ENCODE measurements at places on chromosomes 2 and 18.

DNA sequence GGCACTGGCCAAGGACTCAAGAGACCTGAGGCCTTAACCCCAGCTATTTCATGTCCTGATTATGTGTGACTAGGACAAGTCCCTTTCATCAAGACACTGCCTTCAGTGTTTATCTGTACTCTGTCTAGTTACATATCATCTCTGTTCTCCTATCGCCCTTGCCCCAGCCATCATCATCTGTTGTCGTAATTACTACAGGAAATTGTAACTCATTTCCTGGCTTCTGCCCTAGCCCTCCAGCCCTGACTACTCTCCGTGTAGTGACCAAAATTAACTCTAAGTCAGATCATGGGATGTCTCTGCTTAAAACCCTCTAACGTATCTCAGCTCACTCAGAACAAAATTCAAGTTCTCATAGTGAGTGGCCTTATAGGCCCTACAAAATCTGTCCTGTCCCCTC lies 49.3 kb upstream of the LAPTM4A start:
- no peak for DNase-seq

GRCh38 chr2:218397820-218398436 lies 1.7 kb upstream of the CTDSP1 start:
- no peak for DNase-seq

- DNase-seq: no peak
Observed at GRCh38 chr2:228318218-228318617, 136.7 kb upstream of the SPHKAP start.

DNA sequence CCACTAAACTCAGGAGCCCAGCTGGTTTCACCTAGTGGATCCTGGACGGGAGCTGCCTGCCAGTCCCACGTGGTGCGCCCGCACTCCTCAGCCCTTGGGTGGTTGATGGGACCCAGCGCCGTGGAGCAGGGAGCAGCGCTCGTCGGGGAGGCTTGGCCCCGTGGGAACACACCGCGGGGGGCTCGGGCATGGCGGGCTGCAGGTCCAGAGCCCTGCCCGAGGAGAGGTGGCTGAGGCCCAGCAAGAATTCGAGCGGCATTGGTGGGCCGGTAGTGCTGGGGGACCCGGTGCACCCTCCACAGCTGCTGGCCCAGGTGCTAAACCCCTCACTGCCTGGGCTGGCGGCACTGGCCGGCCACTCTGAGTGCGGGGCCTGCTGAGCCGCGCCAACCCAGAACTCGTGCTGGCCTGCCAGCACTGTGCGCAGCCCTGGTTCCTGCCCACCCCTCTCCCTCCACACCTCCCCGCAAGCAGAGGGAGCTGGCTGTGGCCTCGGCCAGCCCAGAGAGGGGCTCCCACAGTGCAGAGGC lies 137.3 kb downstream of the TRIB2 start:
- DNase-seq: no peak

- DNase-seq: no peak
Observed at GRCh38 chr2:97907369-97908100, 88.2 kb downstream of the TMEM131 start.

DNA sequence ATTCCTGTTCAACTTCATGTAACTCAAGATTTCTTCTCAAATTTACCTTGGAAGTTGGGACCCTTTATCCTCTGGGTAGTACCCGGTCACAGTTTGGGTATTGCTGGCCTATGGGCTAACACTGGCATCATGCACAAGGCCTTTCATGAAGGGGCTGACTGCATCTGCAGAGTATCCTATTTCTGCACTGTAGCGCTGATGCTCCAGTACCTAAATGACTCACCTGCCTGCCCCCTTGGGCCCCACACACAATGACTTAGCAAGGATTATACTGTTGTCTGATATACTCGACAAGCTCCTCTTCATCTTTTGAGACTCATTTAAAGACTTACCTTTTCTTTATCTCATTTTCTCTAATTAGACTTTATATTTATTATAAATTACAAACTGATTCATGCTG lies 39.9 kb downstream of the DNAH6 start:
- no peak for DNase-seq

DNA sequence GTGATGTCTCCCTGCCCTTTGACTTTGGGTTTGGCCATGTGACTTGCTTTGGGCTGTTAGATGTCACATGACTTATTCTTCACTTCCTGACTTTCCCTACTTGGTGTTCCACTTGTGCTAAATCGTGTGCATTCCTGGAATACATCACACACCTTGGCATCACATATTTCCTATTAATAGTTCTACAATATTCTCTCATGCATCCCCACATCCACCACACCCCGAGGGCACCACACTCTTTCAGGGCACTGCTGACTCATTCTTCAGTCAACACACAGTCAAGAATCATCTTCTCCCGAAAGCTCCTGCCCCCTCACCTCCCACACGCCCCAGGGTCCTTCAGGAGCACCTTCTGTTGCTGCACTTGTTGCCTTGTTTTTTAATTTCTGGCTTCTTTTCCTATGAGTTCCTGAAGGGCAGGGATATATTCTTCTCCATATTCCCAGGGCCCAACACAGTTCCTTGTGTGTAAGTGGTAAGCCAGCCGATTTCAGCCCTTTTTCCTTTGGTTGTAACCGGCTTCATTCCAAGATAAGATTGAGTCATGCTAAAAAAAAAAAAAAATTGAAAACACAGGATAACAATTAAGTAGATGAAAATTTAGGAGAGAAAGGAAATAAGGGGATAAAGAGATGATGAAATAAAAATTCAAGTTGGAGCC lies 341.4 kb downstream of the SLC4A3 start:
- DNase-seq: no peak

DNA sequence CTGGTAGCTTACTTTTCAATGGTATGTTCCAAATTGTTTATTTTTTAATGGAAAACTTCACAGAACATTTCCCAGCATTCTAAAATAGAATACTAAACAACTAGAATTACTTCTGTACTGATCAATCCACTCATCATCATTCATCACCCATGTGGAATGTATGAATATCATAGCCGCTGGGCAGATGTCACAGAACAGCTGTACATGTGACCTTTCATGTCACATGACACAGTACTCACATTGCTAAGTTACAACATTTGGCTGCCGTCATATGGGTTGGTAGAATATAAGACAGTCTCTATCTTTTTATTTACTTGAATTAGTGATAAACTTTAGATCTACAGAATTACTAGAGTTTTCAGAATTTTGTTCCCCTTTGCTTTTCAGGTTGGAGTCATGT lies 387.6 kb downstream of the ZEB2 start:
- no peak for DNase-seq

GRCh38 chr2:209525331-209525730 lies 101.5 kb downstream of the MAP2 start:
- no peak for DNase-seq

- no peak for DNase-seq
Observed at GRCh38 chr2:183259921-183260320, 135.7 kb downstream of the NUP35 start.

DNA sequence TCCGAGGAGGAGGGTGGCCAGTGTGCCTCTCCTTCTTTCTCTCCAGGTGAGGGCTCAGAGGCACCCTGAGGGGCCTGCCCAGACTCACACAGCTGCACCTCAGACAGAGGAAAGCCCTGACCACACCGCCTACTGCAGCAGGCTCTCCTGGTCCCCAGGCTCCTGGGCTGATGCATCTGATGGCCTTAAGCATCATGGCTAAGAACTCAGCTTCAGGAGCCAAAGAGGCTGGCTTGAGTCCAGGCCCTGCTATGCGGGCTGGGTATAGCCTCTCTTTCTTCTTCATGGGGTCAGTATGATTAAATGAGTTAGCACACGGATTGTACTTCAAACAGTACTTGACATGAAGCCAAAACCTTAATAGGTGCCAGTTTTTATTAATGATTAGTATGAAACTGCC lies 89.6 kb downstream of the TGFA start:
- no peak for DNase-seq

DNA sequence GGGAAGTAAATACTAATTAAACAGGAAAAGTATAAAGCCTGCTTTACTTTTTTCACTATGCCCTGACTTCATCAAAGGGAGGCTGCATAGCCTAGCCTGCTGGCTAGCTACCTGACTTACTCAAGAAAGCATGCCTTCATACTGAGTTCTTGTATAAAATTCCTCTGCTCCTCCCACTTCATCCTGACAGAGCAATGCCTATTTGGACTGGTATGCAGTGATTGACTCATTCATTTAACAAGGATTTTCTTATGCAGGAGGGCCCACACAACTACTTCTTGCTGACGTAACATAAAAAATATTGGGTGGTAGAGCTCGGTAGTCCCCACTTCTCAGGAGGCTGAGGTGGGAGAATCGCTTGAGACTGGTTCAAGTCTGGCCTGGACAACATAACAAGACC lies 70.5 kb downstream of the PRPF40A start:
- no peak for DNase-seq

DNA sequence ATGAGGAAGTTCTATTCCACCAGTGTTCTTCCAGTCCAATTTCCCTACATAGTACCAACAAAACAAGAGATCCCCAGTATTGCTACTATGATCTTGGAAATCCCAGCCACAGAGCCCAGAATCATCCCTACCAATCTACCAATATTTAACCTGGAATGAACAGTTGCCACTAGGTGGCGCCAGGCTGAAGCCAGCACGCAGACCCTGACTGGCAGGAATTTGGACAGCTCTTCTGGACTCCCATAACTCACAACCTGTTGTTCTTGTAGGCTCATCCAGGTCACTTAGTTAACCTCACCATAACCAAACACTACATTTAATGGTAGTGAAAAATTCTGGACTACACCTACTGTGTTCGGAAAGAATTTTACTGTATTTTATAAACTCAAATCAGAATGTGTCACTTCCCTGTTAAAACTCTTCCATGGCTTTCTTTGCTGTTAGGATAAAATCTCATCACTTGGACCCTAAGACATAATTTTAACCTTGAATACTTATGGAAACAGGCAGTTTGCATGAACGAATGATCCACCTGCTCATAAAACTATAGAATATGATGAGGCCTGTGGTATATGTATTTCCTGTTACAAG lies 59.8 kb upstream of the SLC38A11 start:
- no peak for DNase-seq

- DNase-seq: no peak
Observed at GRCh38 chr2:187319441-187320108, 128.5 kb downstream of the CALCRL start.

- DNase-seq: no peak
Observed at GRCh38 chr18:6711467-6711866, 18.0 kb upstream of the ARHGAP28 start.

DNA sequence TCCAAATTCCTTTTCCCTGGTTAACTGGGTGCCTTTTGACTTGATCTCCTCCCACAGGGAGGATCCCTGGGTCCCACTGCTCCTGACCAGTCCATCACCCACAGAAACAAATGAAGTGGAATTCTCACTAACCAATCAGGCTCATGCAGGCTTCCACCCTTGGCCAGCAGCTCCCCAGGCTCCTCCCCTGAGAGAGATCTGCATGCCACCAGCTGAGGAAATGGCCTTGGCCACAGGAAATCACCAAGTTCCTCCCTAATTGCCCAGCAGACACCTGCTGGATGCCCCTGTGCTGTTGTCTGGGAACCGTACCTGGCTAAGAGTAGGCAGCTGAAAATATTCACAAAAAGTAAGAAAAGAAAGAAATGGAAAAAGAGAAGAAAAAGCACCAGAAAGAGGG lies 207.4 kb downstream of the NCK2 start:
- no peak for DNase-seq

GRCh38 chr18:33755931-33756560 lies 178.0 kb downstream of the ASXL3 start:
- no peak for DNase-seq

- DNase-seq: no peak
Observed at GRCh38 chr18:7207366-7207915, 23.4 kb upstream of the LRRC30 start.

- no peak for DNase-seq
Observed at GRCh38 chr2:109528811-109529501, 84.8 kb downstream of the SEPTIN10 start.

- DNase-seq: no peak
Observed at GRCh38 chr2:200615247-200615646, 29.4 kb downstream of the AOX1 start.

GRCh38 chr2:241894681-241895426 lies 25.3 kb downstream of the RTP5 start:
- DNase-seq: no peak

DNA sequence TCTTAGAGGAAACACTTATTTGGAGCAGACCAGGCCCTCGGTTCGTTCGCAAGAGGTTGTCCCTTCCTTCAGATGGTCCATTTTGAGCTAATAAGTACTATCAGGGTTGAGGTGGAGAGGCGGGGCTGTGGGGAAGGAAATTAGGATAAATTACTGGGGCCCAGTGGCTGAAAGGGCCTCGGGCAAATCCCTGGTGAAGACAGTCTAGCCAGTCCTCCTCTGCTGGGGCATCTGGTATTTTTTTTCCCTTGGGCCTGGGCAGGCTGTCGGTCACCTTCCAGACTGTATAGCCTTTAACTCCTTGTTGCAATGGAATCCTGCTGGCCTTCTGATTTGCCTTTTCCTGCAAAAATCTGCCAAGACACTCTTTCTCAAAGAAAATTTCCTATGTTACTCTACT lies 1.7 kb upstream of the MYO3B start:
- no peak for DNase-seq

GRCh38 chr2:198187841-198188240 lies 383.4 kb downstream of the PLCL1 start:
- no peak for DNase-seq

DNA sequence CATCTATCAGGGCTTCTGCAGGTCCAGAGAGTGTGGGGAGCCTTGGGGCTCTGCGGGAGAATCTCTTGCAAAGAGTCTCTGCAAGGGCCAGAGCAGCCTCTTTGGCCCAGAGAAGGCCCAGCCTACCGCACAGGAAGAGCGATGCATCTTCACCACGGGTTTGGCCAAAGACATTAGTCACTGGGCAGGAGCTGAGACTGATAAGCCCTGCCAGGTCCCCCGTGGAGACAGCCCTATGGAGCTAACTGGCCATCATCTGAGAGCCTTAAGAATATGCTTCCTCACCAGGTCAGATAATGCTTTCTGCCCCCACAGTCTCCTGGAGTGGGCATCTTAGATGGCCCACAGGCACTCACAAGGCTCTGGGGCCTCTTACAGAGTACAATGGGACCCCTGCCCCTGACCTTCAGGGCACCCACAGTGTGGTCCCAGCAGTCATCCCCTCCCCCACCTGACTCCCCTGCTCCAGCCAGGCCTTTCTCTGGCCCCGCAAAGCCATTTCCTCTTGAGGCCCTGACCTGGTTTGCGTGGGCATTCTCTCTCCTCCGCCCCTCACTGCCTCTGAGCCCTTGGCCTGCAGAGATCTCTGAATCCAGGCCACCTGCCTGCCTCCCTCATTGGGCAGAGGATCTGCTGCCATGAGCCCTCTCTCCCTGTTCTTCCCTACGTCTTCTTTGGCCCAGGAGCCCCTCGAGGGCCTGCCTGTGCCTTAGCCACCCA lies 31.9 kb upstream of the MAPRE3 start:
- no peak for DNase-seq

GRCh38 chr18:78561757-78562510 lies 417.7 kb upstream of the SALL3 start:
- DNase-seq: no peak
